ENCODE measurements at places on chromosomes 1 and 21.

DNA sequence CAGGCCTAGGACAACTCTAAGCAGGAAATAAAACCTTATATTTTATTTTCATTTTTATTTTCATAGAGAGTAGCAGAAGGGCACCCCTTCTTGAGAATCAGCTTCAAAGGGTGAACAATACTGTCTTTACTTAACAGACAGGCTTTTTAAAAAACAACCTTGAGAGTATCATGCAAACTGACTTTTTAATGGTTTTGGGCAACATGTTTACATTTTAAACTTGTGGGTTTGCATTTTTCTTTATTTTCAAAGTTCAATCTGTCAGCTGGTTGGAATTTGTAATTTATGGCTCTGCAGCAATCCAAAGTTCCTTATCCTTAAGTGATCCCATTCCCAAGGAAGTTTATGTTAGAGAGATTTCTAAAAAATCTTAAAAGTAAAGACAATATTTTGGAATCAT is 392.3 kb upstream of the ADAMTS5 start:
- no peaks in the 10 kb centered on the region for H3K27me3 ChIP-seq
- H3K36me3 ChIP-seq: no peaks in the 10 kb centered on the region
- H3K27ac ChIP-seq: no peak overlapping the region

DNA sequence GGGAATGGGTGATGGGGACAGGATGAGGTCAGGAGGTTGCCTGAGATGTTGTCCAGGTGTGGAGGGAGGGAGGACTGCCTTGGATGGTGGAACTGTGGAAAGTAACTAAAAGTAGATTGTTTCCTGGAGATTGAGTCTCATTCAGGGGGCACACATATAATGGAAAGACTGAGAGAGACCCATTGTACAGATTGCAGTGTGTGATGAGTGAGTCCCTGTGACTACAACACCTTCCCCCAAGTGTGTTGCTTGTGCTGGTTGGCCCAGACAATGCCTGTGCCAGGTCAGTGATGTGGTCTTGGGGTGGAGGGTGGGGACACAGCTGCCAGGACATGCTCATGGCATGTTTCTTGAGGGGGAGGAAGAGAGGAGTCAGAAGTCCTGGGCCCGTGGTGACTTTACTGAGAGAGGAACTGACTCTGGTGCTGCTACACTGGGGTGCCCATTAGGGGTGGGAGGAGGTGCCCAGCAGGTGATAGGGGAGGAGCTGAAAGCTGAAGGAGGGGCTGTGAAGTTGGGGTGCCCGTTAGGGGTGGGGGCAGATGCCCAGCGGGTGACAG is 5.2 kb downstream of the SNAP47 start:
- H3K27me3 ChIP-seq: no peaks in the 10 kb centered on the region
- H3K27ac ChIP-seq: no peak overlapping the region
- no peaks in the 10 kb centered on the region for H3K36me3 ChIP-seq
- no peak overlapping the region for H3K4me3 ChIP-seq

- DNase-seq: no peak
- no peak overlapping the region for H3K4me3 ChIP-seq
- H3K27ac ChIP-seq: no peak overlapping the region
- no peaks in the 10 kb centered on the region for H3K4me1 ChIP-seq
- no peaks in the 10 kb centered on the region for H3K27me3 ChIP-seq
Measured at GRCh38 chr1:203089001-203089650, 3.3 kb upstream of the MYOG start.

DNA sequence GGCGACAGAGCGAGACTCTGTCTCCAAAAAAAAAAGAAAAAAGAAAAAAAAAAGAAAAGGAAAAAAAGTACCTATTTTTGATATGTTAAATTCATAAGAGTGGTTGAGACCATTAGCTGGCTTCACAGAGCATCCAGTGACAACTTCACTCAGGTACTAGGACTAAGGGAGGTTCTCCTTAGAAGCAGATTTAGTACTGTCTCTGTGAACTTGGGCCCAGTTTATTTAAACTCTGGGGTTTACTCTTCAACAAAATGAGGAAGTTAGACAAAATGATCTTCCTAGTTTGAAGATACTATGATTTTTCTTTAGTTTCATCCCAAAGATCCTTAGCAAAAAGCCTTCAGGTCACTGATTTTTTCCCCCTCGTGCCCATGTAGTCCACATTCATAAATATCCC is 21.2 kb downstream of the MACO1 start:
- H3K4me1 ChIP-seq: no peaks in the 10 kb centered on the region
- no peak for DNase-seq
- no peak overlapping the region for H3K27ac ChIP-seq
- H3K27me3 ChIP-seq: no peaks in the 10 kb centered on the region
- peaks cover 3% of the 10 kb centered on the region for H3K36me3 ChIP-seq

- H3K4me3 ChIP-seq: no peak overlapping the region
- H3K27me3 ChIP-seq: peaks cover 4% of the 10 kb centered on the region
- no peaks in the 10 kb centered on the region for H3K4me1 ChIP-seq
- peak; percentile 65 for DNase-seq
- H3K36me3 ChIP-seq: no peaks in the 10 kb centered on the region
Measured at GRCh38 chr1:204162494-204163074, 3.6 kb downstream of the REN start.

DNA sequence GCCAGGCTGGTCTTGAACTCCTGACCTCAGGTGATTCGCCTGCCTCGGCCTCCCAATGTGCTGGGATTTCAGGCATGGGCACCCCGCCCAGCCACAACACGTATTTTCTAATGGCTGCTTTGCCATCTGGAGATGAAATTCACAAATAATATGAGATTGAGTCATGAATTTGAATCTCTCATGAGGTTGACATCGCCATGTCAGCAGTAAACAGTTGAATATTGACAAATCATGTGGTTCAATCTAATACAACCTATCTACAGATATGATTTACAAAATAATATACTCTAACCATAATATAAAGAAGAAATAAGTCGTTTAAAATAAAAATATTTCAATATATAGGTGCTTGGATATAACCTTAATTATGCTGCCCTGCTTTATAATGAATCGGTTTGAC is 42.1 kb downstream of the MYOM3 start:
- no peak overlapping the region for H3K4me3 ChIP-seq
- no peak for DNase-seq
- H3K27me3 ChIP-seq: peaks cover 4% of the 10 kb centered on the region
- no peak overlapping the region for H3K27ac ChIP-seq

- no peaks in the 10 kb centered on the region for H3K27me3 ChIP-seq
- no peak for DNase-seq
- H3K4me3 ChIP-seq: no peak overlapping the region
- peaks cover 5% of the 10 kb centered on the region for H3K36me3 ChIP-seq
Measured at GRCh38 chr1:1531947-1532346, 8.5 kb downstream of the TMEM240 start.

DNA sequence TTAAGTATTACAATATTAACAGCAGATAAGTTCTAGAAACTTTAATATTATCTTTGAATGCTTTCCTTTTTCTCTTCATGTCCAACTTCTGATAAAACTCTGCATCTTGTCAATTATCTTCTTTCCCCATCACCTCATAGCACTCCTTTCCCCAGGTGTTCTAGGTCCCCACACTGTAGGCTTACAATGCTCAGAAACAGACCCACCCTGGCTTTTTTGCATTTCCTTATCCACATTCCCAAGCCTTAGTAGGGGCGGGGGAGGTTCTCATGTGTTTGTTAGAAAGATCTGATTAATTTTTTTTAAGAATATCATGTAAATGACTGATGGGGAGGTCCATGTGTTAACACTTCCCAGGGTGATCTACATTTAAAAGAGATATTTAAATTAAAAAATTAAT is 63.9 kb downstream of the PLPPR4 start:
- no peak overlapping the region for H3K27ac ChIP-seq
- H3K36me3 ChIP-seq: no peaks in the 10 kb centered on the region
- H3K4me1 ChIP-seq: no peaks in the 10 kb centered on the region
- DNase-seq: no peak

- H3K36me3 ChIP-seq: peaks cover 4% of the 10 kb centered on the region
- peak overlapping the region; percentile 92 for H3K27ac ChIP-seq
- peak overlapping the region; percentile 72 for H3K4me3 ChIP-seq
- H3K27me3 ChIP-seq: no peaks in the 10 kb centered on the region
Measured at GRCh38 chr1:37901893-37902225, 42.5 kb upstream of the MTF1 start.

- H3K4me1 ChIP-seq: peaks cover 25% of the 10 kb centered on the region
- H3K27ac ChIP-seq: peak overlapping the region; percentile 40
- no peaks in the 10 kb centered on the region for H3K27me3 ChIP-seq
- peak overlapping the region; percentile 49 for H3K4me3 ChIP-seq
- peak; percentile 17 for DNase-seq
Measured at GRCh38 chr1:197948926-197949899, 32.0 kb downstream of the LHX9 start.

DNA sequence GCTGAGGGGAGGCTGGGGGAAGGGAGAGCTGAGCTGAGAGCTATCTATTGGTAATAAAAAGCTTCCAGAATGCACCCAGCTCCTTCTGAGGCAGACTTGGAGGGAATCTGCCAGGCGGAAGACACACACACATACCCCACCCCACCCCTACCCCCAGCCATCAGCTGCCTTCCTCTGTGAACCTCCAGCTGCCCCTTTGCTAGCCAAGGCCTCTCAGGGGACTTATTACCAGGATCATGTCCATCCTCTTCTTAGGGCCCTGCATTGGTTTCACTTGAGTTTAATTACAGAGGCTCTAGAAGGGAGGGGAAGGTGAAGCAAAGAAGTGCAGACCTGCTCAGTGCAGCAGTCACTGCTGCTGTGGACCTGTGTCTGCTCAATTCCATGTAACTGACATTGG is 156.4 kb downstream of the OMA1 start:
- H3K27ac ChIP-seq: no peak overlapping the region
- no peak for DNase-seq
- H3K27me3 ChIP-seq: peaks cover 5% of the 10 kb centered on the region
- H3K4me3 ChIP-seq: no peak overlapping the region
- H3K36me3 ChIP-seq: no peaks in the 10 kb centered on the region

- peaks cover 39% of the 10 kb centered on the region for H3K27me3 ChIP-seq
- H3K4me3 ChIP-seq: peak overlapping the region; percentile 84
- no peaks in the 10 kb centered on the region for H3K36me3 ChIP-seq
- peak; percentile 34 for DNase-seq
Measured at GRCh38 chr1:64826991-64827390, 82.1 kb downstream of the RAVER2 start.

GRCh38 chr1:208302699-208303238 is 58.6 kb upstream of the PLXNA2 start:
- no peaks in the 10 kb centered on the region for H3K4me1 ChIP-seq
- H3K27me3 ChIP-seq: peaks cover 6% of the 10 kb centered on the region
- no peak overlapping the region for H3K4me3 ChIP-seq
- no peaks in the 10 kb centered on the region for H3K36me3 ChIP-seq

DNA sequence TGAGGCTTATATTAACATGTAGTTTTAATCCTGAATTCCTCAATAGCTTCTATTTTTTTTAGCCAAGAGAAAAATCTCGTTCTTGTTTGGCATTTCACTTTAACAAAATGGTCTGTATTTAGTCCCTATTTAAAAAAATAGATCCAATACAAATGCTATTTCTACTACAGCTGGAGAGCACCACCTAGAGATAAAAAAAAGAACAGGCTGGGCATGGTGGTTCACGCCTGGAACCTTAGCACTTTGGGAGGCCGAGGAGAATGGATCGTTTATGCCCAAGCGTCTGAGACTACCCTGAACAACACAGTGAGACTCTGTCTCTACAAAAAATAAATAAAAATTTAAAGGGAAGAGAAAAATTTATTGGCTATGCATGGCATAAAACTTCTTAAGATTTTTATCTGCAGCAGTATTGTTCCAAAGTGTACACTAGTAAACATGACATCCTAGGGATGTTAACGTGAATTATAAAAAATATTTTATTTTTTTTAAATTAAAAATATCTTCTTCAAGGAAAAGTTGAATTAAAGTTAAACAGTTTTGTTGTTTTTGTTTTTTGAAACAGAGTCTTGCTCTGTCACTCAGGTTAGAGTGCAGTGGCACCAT is 4.4 kb downstream of the ST7L start:
- no peak overlapping the region for H3K27ac ChIP-seq
- DNase-seq: no peak
- H3K4me3 ChIP-seq: no peak overlapping the region
- H3K4me1 ChIP-seq: peaks cover 26% of the 10 kb centered on the region
- peaks cover 17% of the 10 kb centered on the region for H3K27me3 ChIP-seq
- H3K36me3 ChIP-seq: peaks cover 8% of the 10 kb centered on the region

DNA sequence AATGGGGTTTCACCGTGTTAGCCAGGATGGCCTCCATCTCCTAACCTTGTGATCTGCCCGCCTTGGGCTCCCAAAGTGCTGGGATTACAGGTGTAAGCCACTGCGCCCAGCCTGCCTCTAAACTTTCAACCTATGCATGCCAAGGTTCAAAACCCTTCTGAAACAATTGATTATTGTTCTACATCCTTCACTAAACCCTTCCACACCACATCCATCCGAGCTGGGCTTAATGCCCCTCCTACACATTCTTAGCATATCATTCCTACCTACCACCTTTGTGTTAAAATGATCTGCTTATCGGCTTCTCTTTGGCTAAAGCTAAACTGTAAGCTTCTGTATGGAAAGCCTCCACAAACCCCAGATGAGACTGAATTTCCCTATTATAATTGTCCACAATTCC is 40.8 kb upstream of the DOCK7 start:
- H3K36me3 ChIP-seq: no peaks in the 10 kb centered on the region
- no peak overlapping the region for H3K27ac ChIP-seq
- H3K4me1 ChIP-seq: no peaks in the 10 kb centered on the region
- no peak overlapping the region for H3K4me3 ChIP-seq
- no peak for DNase-seq
- peaks cover 3% of the 10 kb centered on the region for H3K27me3 ChIP-seq

GRCh38 chr1:193479187-193479586 is 292.8 kb upstream of the B3GALT2 start:
- peaks cover 6% of the 10 kb centered on the region for H3K36me3 ChIP-seq
- H3K27ac ChIP-seq: peak overlapping the region; percentile 86
- no peaks in the 10 kb centered on the region for H3K27me3 ChIP-seq
- peak; percentile 86 for DNase-seq
- peaks cover 44% of the 10 kb centered on the region for H3K4me1 ChIP-seq

GRCh38 chr21:36155603-36156338 is 853 bp upstream of the DOP1B start:
- H3K36me3 ChIP-seq: peaks cover 6% of the 10 kb centered on the region
- peaks cover 22% of the 10 kb centered on the region for H3K4me1 ChIP-seq
- H3K27ac ChIP-seq: no peak overlapping the region
- no peak for DNase-seq
- H3K27me3 ChIP-seq: no peaks in the 10 kb centered on the region

DNA sequence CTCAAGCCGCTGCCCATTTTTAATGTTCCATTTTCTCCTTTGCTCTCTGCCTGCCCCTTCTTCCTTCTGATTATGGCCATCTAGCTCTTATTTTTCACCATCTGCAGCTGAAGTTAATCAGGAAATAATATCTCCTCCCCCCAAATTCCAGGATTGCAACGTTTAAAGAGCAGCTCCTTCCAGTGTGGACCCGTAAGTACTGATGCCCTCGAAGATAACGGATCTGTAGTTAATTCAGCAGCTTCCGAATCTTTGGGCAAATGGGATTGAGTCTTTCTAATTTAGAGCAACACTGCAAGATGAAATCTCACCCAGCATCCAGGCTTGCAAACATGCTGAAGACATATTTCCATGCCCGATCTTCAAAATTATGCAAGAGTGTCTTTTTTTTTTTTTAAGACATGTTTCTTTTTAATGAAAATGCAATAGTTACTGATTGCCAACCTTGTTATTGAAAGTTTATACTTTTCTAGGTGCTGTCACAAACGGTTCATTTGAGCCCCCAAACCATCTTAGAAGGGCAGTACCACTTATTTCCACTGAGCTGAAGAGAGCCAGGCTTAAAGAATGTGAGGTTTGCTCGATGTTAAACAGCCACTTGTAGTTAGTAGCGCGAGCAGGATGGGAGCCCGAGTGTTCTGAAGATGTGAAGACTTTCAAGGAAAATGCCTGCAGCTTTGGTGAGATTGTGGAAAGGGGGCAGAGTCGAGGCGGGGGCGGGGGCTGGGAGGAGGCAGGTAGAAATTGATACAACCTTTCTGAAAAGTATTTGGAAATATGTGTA is 10.9 kb upstream of the RCAN3 start:
- no peaks in the 10 kb centered on the region for H3K36me3 ChIP-seq
- DNase-seq: no peak
- no peak overlapping the region for H3K4me3 ChIP-seq
- no peak overlapping the region for H3K27ac ChIP-seq
- peaks cover 45% of the 10 kb centered on the region for H3K27me3 ChIP-seq
- H3K4me1 ChIP-seq: peaks cover under 1% of the 10 kb centered on the region
